Breast epithelium (tissue), 4 donors: ENCODE measurements at places on chromosomes 16 and 17. TPM values are rescaled to one million over a fixed set of nuclear protein-coding genes. Genes with fewer than 3 reads are reported as not detected.

SCGB1C2 gene
- total RNA-seq = not detected

IL34 gene
- 37.9 TPM for total RNA-seq

KRT33B gene
- not detected for total RNA-seq

G6PC1 gene
- total RNA-seq = not detected

DNA sequence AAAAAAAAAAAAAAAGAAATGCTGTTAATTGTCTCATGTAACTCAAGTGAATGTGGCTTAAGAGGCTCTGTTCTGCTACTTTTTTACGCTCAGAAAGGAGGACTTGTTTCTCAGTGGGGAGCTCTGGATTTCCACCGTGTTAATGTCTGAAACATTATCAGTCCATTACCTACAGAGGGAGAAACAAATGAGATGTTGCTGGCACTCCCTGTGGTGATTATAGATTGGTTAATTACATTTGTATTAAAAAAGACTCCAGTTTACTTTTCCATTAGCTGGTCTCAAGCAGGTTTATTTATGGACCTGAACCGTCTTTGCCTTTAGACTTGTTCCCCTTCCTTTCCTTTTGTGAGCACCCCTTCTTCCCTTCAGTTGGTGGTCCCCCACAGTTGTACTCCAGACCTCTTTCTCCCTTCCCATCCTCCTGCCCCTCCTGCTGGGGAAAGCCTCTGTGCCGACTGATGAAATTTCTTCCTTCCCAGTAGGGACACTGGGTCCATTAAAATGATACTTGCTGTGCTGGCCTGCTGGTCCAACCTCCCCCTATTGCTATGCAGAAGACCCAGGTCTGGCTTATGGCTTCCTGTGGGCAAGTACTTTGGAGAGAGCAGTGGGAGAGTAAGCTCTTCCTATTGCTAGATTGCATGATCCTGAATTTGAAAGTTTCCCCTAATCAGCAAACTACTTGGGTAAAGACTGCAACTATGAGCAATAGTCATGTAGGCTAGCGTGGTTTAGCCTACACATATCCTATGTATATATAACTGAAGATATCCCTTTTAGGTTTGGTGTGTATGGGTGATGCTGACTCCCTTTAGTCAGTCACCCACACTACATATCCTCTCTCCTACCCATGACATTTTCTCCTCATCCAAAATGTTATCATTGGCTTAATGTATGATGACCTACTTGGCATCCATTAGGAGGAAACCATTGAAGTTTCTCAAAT lies 8.1 kb downstream of the CDC6 start:
- H3K36me3 ChIP-seq = no peaks in the 10 kb centered on the region
- no peaks in the 10 kb centered on the region for H3K4me1 ChIP-seq
- no peaks in the 10 kb centered on the region for H3K27me3 ChIP-seq
- no peak for DNase-seq
- no peak overlapping the region for H3K4me3 ChIP-seq

DNA sequence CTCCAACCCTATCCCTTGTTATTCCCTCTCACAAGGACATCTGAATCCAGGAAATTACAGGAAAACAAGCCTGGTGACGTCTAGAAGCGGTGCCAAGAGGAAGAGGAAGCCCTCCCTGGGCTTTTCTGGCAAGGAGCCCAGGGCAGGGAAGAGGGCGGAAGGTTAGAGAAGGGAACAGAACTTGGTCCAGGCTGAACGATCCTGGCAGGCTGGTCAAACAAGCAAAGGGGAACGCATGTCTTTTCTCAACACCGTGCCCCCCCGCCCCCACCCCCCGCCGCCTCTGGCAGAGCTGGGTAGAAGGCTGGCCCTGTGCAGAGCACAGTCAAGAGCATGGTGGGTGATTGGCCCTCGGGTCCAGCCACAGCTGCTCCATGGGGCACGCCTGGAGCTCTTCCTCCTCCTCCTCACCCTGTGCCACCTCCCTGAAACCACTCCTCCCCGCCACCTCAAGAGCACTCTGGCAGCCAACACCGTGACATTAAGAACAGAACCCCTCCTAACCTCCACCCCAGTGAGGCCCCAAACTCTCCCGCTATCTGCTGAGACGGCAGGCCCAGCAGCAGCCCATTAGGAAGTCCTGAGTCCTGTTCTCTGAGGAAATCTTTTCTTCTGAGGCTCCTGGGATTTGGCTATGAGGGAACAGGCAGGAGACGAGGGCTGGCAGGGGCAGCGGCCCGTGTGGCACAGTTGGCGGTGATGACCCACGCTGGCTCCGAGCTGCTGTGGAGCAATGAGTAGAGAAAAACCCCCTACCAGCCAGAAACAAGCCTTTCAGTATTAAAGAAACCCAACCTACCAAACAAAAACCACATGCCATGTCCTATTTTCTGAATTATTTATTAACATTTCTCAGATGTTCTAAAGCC lies 7.3 kb downstream of the C16orf86 start:
- no peaks in the 10 kb centered on the region for H3K27me3 ChIP-seq
- H3K27ac ChIP-seq = peak overlapping the region; percentile 76
- no peaks in the 10 kb centered on the region for H3K4me1 ChIP-seq
- H3K4me3 ChIP-seq = no peak overlapping the region
- H3K36me3 ChIP-seq = no peaks in the 10 kb centered on the region

- no peaks in the 10 kb centered on the region for H3K4me1 ChIP-seq
- H3K27me3 ChIP-seq = no peaks in the 10 kb centered on the region
- H3K4me3 ChIP-seq = no peak overlapping the region
- no peaks in the 10 kb centered on the region for H3K36me3 ChIP-seq
Measured at GRCh38 chr16:50473356-50473945, 74.7 kb upstream of the NKD1 start.

DNA sequence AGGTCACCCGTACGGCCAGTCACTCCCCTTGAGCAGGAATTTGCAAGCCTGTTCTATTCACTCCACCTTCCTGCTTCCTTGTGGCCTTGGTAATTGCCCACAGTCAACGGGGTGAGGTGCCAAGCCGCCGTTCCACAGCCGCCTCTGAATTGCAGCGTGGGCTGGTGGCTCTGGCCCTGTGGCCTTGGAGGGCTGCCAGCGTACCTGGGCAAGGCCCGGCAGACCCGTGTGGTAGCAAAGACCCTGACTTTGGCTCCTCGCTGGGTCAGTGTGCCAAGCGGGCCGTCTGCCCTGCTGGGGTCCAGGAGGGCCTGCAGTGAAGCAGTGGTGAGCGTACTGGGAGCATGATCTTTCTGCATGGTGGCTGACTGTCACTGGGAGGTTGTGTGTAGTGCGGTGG lies 3.6 kb downstream of the BANP start:
- H3K36me3 ChIP-seq = no peaks in the 10 kb centered on the region
- H3K4me3 ChIP-seq = no peak overlapping the region
- peaks cover 16% of the 10 kb centered on the region for H3K4me1 ChIP-seq

GRAPL gene
- total RNA-seq = 0.73 TPM

DNA sequence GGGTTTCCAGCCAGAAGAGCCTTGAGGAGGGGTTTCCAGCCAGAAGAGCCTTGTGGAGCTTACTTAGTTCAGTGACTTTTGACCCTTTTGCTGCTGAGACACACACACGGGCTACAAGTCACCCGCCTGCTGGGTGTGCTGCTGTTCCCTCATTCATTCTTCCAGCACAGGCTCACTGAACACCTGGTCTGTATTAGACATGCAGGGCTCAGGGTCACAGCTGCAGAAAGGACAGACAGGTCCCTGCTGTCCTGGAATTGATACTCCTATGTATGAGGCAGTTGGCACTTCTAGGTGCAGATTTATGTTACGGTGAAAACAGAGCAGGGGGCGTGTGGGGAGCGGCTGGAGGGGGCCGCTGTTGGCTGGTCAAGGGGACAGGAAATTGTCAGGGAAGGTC lies 6.8 kb downstream of the CACNG4 start:
- no peaks in the 10 kb centered on the region for H3K36me3 ChIP-seq
- no peak for DNase-seq
- H3K27ac ChIP-seq = no peak overlapping the region
- H3K4me1 ChIP-seq = peaks cover 9% of the 10 kb centered on the region

DNA sequence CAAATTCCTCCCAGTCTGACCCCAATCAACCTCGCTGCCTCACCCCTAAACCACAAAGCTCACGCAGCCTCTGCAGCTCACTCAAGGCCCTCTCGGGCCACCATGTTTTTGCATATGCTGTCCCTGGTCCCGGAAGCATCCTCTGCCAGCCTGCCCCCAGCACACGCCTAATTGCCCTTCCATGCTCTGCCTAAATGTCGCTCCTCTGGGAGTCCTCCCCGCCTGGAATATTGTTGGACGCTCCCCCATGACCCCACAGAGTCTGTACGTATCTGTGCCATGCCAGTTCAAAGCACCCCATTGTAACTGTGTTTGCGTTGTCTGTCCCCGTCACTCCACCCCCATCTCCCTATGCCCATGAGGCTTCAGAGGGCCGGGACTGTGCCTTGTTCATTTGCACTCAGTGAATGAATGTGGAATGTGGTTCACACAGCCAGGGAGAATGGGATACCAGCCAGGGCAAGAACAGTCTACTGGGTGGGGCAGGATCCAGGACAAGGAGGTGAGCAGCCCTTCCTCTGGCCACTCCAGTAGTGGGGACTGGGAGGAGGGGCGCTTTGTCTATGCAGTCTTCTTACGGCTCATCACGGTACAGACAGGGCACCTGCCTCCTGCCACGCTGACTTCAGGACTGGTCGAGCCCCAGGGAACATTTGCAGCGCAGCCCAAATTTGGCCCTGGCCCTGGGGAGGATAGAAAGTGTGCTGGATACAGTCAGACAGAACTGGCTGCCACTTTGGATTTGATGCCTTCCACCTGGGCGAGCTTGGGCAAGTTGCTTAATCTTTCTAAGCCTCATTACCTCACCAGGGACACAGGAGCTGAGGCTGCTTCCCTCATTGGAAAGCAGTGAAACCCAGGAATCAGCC lies 48.5 kb downstream of the NOS2 start:
- no peaks in the 10 kb centered on the region for H3K36me3 ChIP-seq
- no peak overlapping the region for H3K4me3 ChIP-seq
- H3K4me1 ChIP-seq = no peaks in the 10 kb centered on the region
- no peak overlapping the region for H3K27ac ChIP-seq

GLP2R gene
- total RNA-seq = 3.7 TPM

ST6GALNAC2 gene
- 10.5 TPM for total RNA-seq

GRCh38 chr17:65147955-65148354 lies 10.8 kb downstream of the RGS9 start:
- H3K4me3 ChIP-seq = no peak overlapping the region
- H3K4me1 ChIP-seq = no peaks in the 10 kb centered on the region
- no peaks in the 10 kb centered on the region for H3K27me3 ChIP-seq
- H3K27ac ChIP-seq = no peak overlapping the region
- DNase-seq = no peak

DNA sequence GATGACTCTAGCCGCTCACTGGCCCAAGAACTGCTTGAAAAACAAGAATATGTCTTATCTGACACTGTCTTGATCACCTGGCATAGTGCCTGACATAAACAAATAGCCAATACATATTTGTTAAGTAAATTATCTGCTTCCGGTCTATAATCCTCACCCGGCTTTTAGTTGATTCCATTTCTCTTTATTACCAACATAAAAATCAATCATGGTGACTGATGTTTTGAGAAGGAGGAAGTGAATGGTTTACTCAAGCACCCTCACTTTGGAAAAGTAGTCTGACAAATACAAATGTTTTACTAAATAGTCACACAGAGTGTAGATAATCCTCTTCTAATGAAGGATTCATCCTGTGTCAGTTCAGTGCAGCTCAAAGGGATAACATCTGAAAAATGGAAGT lies 47.0 kb downstream of the SKAP1 start:
- H3K36me3 ChIP-seq = no peaks in the 10 kb centered on the region
- no peaks in the 10 kb centered on the region for H3K27me3 ChIP-seq
- no peak for DNase-seq
- H3K27ac ChIP-seq = no peak overlapping the region
- H3K4me3 ChIP-seq = no peak overlapping the region

GRCh38 chr17:49003557-49004511 lies 6.6 kb downstream of the IGF2BP1 start:
- H3K27ac ChIP-seq = no peak overlapping the region
- H3K4me3 ChIP-seq = no peak overlapping the region
- H3K4me1 ChIP-seq = no peaks in the 10 kb centered on the region
- no peaks in the 10 kb centered on the region for H3K27me3 ChIP-seq

DNA sequence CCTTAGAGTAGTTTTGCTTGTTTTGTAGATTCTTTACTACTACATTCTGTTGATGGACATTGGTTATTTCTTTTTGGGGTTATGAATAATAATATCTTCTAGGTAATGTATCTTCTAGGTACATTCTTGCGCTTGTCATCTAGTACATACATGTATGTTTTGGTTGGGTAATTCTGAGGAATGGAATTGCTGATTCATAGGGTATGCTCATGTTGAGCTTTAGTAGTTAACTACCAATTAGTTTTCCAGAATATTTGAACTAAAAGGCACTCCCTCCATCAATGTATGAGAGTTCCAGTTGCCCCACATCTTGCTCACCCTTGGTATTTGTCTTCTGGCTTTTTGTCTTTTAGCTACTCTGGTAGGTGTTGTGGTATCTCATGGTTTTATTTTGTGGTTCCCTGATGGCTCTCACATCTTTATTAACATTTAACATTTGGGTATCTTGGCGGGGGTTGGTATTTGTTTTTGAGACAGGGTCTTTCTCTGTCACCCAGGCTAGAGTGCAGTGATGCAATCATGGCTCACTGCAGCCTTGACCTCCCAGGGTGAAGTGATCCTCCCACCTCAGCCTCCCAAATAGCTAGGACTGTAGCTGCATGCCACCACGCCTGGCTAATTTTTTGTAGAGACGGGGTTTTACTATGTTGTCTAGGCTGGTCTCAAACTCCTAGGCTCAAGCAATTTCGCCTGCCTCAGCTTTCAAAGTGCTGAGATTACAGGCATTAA lies 47.1 kb downstream of the SLC6A4 start:
- no peak overlapping the region for H3K4me3 ChIP-seq
- H3K4me1 ChIP-seq = no peaks in the 10 kb centered on the region
- no peak overlapping the region for H3K27ac ChIP-seq
- no peak for DNase-seq
- no peaks in the 10 kb centered on the region for H3K27me3 ChIP-seq

PRAC2 gene
- total RNA-seq = not detected

DNA sequence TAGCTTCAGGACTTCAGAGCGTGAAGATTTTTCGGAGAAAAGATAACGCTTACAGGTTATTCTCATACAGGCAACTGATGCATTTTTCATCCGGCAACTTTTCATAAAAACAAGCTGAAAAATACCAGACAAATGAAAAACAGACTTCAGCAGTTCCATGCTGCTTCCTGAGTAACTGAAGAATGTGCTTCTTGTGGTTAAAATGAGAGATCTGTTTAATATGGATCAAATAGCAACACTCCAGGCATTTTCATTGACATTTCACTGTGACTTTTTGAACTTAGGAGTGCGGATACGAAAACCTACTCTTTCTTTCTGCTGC lies 705 bp upstream of the PITPNC1 start:
- no peaks in the 10 kb centered on the region for H3K36me3 ChIP-seq
- no peak for DNase-seq
- H3K27me3 ChIP-seq = no peaks in the 10 kb centered on the region
- no peaks in the 10 kb centered on the region for H3K4me1 ChIP-seq
- peak overlapping the region; percentile 84 for H3K4me3 ChIP-seq
